Vein endothelial cell (primary cell): ENCODE measurements at places on chromosomes 2 and 18. TPM values are rescaled to one million over a fixed set of nuclear protein-coding genes. Genes with fewer than 3 reads are reported as not detected.

Gene NEU4
- total RNA-seq, result not detected in 2 replicates

Gene OR6B2
- total RNA-seq, result not detected in 2 replicates

Gene MBP
- 4.6 and 5.5 TPM in 2 replicates for total RNA-seq

Gene ST6GAL2
- total RNA-seq, result 0.57 and 0.65 TPM in 2 replicates

Gene SETBP1
- total RNA-seq, result 8.5 and 9.3 TPM in 2 replicates

Gene ZFAND2B
- total RNA-seq, result 20.3 and 22.2 TPM in 2 replicates

Gene C2orf80
- not detected in 2 replicates for total RNA-seq

Gene CSRNP3
- under 0.01 and 0.19 TPM in 2 replicates for total RNA-seq

Gene NGEF
- total RNA-seq, result 0.10 TPM in 1 of 2 replicates, not detected in the other

Gene ALPI
- total RNA-seq, result not detected in 2 replicates

Gene RBBP8
- 11.1 and 20.5 TPM in 2 replicates for total RNA-seq

Gene ZNF804A
- 0.33 and 0.38 TPM in 2 replicates for total RNA-seq

Gene MAL
- total RNA-seq, result not detected in 2 replicates

Gene RUFY4
- 0.29 TPM in 1 of 2 replicates, not detected in the other for total RNA-seq

Gene OTOF
- total RNA-seq, result 1.4 and 2.3 TPM in 2 replicates

Gene IL36RN
- total RNA-seq, result not detected in 2 replicates

Gene CENPA
- total RNA-seq, result 5.2 and 6.7 TPM in 2 replicates

Gene NETO1
- not detected in 2 replicates for total RNA-seq

Gene PLEKHB2
- 95.1 and 111 TPM in 2 replicates for total RNA-seq

Gene SPP2
- not detected in 2 replicates for total RNA-seq

Gene RTP5
- not detected in 2 replicates for total RNA-seq

Gene LHCGR
- not detected in 2 replicates for total RNA-seq

Gene PTPRM
- 120 and 123 TPM in 2 replicates for total RNA-seq

Gene PROKR1
- under 0.01 TPM in 1 of 2 replicates, not detected in the other for total RNA-seq

Gene DIS3L2
- 31.0 and 32.0 TPM in 2 replicates for total RNA-seq

Gene CLIP4
- 20.9 and 24.6 TPM in 2 replicates for total RNA-seq

Gene TNFAIP6
- total RNA-seq, result not detected in 2 replicates

Gene ZNF516
- total RNA-seq, result 14.8 and 21.9 TPM in 2 replicates

Gene LBX2
- total RNA-seq, result 2.9 and 3.8 TPM in 2 replicates

Gene KCNIP3
- total RNA-seq, result 0.33 and 0.48 TPM in 2 replicates

Gene HOXD12
- not detected in 2 replicates for total RNA-seq

Gene ALS2
- 31.9 and 36.3 TPM in 2 replicates for total RNA-seq

Gene MROH2A
- total RNA-seq, result not detected in 2 replicates

Gene OTX1
- not detected in 2 replicates for total RNA-seq

Gene FEV
- not detected in 2 replicates for total RNA-seq

Gene IL36B
- total RNA-seq, result not detected in 2 replicates

Gene RBMS1
- 98.6 and 114 TPM in 2 replicates for total RNA-seq

Gene SERPINB11
- not detected in 2 replicates for total RNA-seq
